ENCODE measurements at places on chromosomes 2 and 18.

- no peak for DNase-seq
These were observed 1607.8 kb upstream of the PIK3C3 start for GRCh38 chr18:40347261-40347660.

GRCh38 chr18:74266161-74266560 lies 25.6 kb downstream of the CYB5A start:
- no peak for DNase-seq

- DNase-seq: no peak
These were observed 11.8 kb upstream of the ROCK1 start for GRCh38 chr18:21123290-21123926.

DNA sequence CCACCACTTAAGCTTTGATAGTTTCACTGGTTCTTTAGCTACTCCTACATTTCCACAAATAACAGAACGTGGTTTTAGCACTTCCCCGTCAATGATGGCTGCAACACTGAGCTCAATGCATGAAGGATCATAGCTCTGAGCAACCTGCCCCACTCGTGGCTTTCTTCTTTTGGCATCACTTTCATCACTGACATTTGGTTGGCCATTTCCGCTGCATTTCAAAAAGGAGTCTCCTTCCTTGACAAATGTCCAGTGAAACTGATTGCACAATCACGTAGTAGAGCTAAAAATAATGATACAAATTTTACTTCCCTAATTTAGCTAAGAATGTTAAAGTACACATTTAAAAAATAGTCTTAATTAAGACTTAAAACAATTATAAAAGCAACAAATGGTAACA lies 205.2 kb upstream of the HDAC4 start:
- no peak for DNase-seq

DNA sequence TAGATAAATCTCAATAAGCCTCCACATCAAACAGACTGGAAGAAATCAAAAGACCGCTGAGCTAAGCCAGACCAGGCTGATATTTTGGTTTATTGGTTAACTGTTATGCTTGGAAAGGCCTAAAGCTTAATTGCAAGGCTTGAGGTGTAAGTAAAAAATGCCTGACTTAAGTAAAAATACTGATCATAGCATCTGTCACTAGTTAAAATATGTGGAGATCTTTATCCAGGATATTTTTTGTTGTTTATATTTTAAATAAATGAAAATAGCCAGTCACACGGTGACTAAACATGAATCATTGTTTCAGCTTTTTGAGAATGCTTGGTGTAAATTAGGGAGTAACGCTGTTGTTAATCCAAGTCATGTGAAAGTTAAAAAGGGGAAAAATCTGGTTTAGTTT lies 127.9 kb downstream of the THADA start:
- no peak for DNase-seq

Measured in NCI-H1092 treated with DMSO at 0.1 percent for 48 hours (cell line).